Stimulated activated CD8-positive, alpha-beta memory T cell treated with anti-CD3 and anti-CD28 coated beads, Interleukin-2, amount 100 ng/mL, for 1 hour (primary cell): ENCODE measurements at places on chromosomes 1 and 21.

GRCh38 chr1:186420311-186420710 lies 40.6 kb downstream of the PDC start:
- DNase-seq: no peak

- DNase-seq: no peak
Measured at GRCh38 chr1:225766967-225767633, 10.5 kb upstream of the SRP9 start.

- no peak for DNase-seq
Measured at GRCh38 chr1:233393084-233393840, 65.7 kb downstream of the MAP3K21 start.

- DNase-seq: no peak
Measured at GRCh38 chr1:69991644-69992043, 213.7 kb downstream of the LRRC40 start.

GRCh38 chr1:245901037-245901436 lies 606.0 kb downstream of the SMYD3 start:
- no peak for DNase-seq

DNA sequence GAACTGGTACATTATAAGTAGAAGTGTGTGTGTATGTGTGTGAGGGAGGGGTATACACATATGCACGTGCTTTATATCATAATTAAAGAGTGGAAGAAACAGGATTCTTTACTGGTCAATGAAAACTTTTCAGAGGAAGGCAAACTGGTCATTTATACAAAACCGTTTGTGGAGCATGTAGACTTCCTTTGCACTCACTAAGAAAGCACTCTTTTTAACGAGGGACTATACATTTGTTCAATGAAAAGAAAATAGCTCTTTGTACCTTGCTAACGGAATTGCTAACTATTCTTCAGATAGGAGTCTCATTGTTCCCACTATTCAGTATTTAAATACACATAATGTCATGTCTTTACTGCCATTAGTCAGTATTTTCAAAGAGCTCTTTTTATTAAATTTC lies 219.3 kb downstream of the ST6GALNAC3 start:
- no peak for DNase-seq

GRCh38 chr1:157400766-157401165 lies 151.5 kb downstream of the FCRL5 start:
- DNase-seq: no peak

- DNase-seq: no peak
Measured at GRCh38 chr21:35783721-35784120, 276.6 kb downstream of the SETD4 start.

DNA sequence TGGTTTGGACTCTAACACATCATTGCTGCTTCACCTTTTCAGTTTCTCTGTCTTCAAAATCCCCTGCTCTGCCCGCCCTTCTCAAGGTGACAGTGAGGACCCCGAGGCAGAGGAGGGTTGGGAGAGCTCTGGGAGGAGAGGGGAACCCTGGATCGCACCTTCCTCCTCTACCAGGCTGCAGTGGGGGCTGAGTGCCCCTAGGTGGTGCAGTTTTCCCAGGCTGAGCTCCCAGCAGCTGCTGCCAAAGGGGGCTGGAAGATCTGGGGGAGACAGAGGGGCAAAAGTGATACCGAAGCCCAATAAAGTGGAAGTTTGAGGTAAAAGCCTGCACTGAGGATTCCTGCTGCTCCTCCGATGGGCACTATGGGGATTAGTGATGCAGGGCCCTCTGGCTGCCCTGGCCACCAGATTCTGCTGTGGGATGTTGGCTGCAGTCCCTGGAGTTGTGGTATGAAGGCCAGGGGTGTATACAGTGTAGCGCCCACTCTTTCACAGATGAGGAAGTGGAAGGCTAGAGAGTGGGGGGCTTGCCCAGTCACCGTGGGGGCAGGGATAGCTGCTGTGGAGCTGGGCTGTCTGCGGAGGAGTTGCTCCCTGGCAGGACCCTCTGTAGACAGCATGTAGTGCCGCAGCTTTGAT lies 40.7 kb upstream of the SCMH1 start:
- DNase-seq: no peak

- no peak for DNase-seq
Measured at GRCh38 chr1:72724951-72725861, 442.9 kb upstream of the NEGR1 start.

DNA sequence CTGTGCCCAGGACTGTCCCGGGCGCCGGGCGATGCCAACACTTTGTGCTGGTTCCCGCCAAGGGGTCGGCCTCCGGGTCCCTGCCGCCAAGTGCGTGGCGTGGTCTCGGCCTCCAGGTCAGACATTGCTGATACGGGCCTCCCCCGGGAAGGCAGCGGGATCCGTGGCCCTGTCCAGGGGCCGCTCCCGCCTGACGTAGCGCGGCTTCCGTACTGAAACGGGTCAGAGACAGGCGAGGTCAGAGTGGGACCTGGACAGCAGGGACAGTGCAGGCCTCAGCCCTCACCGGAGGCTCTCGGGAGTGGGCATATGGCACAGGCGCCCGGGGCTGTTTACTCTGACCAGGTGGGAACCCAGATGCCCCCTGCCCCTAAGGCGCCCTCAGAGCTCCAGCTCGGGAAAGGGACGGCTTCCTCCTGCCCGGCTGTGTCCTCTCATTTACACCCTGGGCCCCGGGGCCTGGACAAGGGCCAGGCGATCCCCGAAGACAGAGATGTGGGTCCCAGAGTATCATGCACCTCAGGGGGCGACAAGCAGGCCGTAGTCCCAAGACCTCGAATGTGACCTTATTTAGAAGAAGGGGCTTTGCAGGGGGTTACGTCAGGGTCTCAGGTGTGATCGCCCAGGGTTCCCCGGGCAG lies 8.8 kb upstream of the RNF223 start:
- no peak for DNase-seq

- no peak for DNase-seq
Measured at GRCh38 chr1:223202376-223203033, 59.5 kb upstream of the TLR5 start.

DNA sequence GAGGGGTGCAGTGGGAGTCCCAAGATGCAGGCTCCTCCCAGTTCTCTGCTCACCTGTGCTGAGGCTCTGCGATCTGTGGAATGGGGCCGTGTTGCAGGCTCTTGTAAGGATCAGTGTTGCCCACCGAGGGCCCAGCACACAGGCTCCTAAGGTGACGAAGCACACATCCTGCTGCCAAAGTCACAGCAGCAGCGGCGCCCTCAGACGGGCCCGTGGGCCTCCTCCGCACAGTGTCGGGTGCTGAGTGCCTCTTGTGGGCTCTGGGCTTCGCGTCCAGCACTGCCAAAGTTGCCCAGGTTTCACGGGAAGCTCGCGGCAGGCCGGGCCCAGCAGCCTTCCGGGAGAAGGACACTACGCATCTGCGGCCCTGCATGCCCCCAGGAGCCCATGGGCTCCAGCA lies 72.1 kb upstream of the ABCG1 start:
- DNase-seq: no peak

DNA sequence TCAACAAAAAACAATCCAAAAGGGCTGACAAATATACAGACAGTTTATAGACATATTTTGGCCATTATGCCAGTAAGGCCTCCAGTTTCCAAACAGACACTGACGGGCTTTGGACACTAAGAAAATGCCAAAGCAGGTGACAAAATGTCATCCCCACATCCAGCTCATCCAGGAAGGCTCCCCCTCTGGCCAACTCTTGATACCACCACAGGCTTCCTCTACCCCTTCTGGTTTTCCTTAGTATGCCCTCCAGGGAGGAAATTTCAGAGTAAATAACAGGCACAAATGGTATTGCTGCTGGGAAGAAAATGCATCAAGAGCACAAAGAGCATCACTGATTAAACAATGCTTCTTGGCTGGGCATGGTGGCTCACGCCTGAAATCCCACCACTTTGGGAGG lies 225.3 kb downstream of the VAV3 start:
- no peak for DNase-seq

DNA sequence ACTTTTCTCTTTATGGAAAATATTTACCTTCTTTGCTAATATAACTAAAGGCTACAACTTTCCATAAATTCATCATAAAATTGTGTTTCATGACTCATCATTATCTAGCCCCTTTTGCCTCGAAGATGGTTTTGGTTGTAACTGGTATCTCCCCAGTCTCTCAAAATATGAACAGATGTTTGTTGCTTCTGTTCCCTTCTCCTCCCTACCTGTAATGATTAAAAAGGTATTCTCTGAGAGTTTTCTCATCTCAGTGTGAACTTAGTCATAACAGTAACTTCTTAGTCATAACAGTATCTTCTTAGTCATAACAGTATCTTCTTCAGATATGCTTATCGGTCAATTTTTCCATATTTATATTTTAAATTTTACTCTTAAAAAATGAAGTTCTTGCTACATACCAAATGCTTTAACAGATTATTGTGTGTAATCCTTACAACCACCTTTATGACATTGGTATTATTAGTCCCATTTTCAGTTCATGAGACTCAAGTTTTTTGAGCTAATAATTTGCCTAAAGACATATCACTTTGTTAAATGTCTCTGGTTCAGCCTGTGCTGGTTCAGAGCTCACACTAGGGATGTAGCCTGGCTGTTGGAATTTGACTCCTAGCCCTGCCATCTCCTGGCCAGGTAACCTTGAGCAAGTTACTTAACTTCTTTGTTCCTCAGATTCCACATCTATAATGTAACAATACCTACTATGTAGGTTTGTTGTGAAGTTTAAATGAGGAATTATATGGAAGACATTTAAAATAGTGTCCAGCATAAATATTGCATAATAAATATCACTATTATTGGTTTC lies 32.6 kb downstream of the ATP1B1 start:
- DNase-seq: no peak

GRCh38 chr1:4416189-4416588 lies 238.2 kb upstream of the AJAP1 start:
- no peak for DNase-seq

GRCh38 chr1:177817937-177818875 lies 151.7 kb downstream of the SEC16B start:
- DNase-seq: no peak

DNA sequence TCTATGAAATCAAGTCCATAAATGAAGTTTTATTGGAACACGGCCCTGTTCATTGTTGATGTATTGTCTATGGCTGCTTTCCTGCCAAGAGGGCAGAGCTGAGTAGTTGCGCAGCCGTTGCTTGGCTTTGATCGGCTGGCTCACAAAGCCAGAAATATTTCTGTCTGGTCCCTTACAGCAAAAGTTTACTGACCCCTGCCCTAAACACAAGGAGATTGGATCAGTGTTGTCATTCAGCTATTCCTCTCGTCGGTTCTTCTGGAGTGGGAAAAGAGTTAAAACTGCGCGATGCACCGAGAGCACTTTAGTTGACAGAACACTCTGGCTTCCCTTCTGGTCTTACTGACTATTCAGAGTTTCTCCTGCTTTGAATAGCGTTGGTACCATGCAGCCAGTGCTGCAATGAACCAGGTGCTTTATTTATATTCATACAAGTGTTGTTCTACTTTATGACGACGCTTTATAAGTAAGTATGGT lies 868 bp downstream of the ZBTB40 start:
- no peak for DNase-seq

GRCh38 chr1:212959266-212960220 lies 9.2 kb downstream of the VASH2 start:
- DNase-seq: no peak

- no peak for DNase-seq
Measured at GRCh38 chr1:33363470-33363861, 42.6 kb upstream of the A3GALT2 start.

DNA sequence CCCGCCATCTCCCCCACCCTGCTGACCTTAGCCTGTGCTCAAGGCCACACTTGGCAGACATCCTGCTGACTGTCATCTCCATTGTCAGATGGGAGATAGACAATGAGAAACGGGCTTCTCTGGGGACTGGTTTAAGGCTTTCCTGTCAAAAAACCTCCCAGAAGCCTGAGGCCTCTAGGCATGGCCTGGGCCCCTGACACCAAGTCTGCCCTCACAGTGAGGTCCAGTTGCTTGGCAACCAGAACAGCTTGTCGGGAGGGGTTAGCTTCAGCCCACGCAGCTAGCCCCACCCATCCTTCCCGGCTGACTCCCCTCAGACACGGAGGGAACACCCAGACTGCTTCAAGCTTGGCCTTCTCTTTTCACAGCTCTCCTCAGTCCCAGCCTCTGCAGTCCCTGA lies 11.0 kb downstream of the PLEKHA6 start:
- no peak for DNase-seq

DNA sequence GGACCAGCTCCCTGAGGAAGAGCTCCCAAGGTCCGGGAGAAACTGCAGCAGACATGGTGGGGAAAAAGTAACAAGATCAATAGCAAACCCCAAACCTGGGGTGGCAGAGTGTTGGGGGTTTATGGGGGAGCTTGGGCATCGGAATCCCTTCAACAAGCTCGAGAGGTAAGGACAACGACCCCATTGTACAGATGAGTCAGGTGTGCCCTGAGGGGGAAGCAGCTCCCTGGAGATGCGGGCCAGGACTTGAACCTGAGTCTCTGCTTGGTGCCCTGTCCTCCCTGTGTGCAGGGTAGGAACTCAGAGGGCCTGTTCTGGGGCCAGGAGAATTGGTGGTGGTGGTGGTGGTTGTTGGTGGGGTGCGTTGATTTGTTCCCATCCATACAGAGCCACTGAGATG lies 125.4 kb downstream of the PTPRU start:
- no peak for DNase-seq
